ENCODE measurements at places on chromosomes 12 and 14.

DNA sequence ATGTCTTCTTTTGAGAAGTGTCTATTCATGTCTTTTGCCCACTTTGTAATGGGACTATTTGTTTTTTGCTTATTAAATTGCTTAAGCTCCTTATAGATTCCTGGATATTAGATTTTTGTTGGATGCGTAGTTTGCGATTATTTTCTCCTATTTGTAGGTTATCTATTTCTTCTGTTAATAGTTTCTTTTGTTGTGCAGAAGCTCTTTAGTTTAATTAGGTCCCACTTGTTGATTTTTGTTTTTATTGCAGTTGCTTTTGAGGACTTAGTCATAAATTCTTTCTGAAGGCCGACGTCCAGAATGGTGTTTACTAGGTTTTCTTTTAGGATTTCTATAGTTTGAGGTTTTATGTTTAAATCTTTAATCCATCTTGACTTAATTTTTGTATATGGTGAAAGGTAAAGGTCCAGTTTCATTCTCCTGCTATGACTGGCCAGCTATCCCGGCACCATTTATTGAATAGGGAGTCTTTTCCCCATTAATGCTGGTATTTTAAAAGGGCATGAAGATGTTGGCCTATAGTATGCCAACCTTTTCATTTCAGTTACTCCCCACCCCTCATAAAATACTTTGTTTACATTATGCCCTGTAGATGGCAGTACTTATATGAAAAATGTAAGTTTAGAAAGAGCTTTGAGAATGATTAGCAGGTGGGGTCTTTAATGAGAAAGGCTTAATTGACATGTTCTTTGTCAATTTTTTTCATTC, 62.9 kb upstream of the PSMA6 start:
- peak; percentile 30 for DNase-seq

DNA sequence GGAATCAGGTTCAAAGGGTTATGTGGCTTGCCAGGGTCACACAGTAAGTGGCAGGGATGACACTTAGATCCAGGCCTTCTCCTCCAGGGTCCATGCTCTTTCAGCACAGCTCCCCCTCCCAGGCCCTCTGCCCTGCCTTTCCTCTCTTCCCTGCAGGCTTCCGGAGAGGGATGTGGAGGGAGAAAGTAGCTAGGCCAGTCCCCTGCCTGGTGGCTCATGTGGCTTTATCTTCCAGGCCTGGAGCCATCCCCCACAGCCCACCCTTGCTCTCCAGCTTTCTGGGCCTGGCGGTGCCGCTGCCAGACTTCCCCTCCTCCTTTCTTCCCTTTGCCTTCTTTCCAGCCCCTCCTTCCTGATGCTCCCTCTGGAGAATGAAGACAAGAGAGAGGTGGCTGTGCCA, 1.7 kb downstream of the PSMB11 start:
- DNase-seq = no peak

GRCh38 chr12:59444932-59445331, 150.9 kb upstream of the SLC16A7 start:
- DNase-seq = peak; percentile 58

- DNase-seq = peak; percentile 79
Measured at GRCh38 chr12:43336962-43337555, 214.9 kb downstream of the ADAMTS20 start.

DNA sequence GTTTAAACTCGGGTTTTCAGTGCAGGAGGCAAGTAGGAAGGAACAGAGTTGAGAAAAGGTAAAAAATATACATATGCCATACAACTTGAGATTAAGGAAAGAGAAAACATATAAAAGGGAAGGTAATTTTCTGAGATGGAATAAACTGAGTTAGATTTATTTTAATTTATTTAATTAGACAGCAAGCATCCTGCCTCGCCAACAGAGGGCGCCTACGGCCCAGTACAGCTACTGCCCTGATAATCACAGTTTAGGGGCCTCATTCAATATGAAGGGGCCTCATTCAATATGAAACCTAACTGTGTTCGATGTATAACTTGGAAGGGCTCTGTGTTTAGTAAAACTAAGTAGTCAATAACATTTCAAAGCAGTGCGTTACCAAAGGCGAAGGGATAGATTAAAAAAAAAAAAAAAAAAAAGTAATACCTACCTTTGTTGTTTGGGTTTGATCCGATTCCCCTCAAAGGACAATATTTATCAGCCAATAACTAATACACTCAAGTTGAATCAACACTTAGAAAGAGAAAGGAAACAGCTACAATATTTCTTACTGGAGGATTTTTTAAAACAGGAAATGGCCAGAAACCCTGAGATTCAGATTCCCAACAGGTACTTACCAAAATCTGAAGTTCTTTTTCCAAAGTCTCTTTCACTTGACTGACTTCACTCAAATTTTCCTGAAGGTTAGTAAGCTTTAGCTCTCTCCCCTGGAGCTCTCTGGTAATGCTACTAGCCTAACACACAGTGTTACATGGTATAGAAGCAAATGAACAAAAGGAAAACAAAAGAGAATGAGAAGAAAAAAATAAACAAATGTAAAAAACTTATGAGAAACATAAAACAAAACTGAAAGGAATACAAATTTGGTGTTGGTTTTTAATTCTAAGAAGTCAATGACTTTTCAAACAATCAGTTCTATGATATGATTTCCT, 70.0 kb upstream of the VPS33A start:
- DNase-seq = peak; percentile 61

GRCh38 chr14:71388336-71388735, 481.1 kb downstream of the PCNX1 start:
- no peak for DNase-seq

DNA sequence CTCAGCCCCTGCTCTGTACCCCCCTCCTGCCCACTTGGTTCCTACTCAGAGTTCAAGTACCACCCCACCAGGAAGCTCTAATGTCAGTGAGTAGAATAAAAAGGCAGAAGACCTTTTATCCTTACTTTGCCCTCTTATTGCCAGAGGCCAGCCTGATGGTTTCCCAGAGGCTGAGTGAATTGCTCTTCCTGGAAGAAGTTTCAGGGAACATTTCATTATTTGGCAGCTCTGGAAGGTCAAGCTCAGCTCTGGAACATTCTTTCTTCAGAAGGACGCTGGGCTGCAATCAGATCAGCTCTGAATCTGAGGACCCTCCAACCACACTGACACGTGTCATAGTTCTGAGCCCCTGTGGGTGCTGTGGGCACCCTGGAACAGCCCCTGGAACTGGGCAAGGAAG, 188.9 kb downstream of the ETV6 start:
- no peak for DNase-seq

- DNase-seq = no peak
Measured at GRCh38 chr14:36767603-36768281, 106.1 kb downstream of the PAX9 start.

DNA sequence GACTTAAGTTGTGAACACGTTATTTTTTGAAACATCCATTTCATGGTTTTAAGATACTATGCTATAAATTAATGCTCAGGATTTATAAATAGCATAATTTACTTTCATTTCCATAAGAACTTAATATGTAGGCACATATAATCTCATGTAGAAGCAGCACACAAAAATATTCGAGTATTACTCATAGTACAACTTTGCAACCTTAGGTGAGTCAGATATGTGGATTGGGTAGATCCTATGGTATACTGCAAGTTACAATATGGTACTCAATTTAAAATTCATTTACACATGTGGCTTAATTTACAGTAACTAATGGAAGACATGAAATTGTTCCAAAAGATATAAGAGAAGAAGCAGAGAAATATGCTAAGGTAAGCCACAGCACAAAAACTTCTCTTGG, 26.0 kb downstream of the PSMA3 start:
- DNase-seq = no peak

DNA sequence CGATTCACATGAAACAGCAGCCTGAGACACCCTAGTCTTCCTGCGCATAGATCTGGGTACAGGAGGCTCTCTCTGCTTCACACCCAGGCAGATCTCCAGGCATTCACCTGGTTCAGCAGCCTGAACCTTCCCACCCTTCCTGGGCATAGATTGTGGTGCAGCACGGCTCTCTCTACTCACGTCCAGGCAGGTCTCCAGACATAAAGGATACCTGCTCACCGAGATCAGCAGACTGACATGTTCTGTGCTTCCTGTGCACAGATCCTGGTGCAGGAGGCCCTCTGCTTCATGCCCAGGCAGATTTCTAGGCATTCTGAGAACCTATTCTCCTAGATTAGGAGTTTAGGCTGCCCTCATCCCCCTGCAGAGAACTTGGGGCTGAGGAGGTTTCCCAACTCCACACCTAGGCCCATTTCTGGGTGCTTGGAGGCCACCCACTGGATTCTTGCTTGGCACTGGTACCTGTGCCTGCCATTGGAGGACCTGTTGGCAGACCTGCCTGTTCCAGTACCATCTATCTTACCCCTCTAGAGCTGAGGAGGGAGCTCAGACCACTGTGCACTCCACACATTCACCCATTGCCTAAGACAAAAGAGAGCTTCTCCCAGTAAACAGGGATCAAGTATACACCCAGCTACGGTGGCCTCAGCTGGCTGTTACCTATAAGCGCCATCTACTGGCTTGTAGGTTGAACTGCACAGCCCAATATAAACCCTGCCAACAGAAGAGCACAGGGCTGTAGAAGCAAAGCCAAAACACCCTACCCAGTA, 28.0 kb upstream of the GARIN6 start:
- DNase-seq = peak; percentile 31

DNA sequence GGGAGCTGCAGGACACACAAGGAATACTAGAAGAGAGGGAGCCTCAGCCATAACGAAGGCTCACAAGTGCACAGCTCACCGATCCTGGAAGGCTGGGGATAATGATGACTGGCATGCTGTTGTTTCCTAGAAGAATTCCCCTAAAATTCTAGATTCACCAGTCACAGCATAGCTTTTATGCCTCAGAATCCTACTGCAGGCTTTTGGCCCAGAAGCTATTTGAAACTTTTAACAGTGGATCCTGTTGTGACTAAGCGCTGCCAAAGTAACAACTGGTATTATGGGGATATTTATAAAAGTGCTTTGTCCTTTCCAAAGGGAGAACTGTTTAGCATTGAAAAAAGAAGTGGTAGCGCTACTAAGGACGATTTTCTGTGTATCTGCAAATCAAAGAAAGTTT, 214.1 kb upstream of the PELI2 start:
- DNase-seq = no peak

DNA sequence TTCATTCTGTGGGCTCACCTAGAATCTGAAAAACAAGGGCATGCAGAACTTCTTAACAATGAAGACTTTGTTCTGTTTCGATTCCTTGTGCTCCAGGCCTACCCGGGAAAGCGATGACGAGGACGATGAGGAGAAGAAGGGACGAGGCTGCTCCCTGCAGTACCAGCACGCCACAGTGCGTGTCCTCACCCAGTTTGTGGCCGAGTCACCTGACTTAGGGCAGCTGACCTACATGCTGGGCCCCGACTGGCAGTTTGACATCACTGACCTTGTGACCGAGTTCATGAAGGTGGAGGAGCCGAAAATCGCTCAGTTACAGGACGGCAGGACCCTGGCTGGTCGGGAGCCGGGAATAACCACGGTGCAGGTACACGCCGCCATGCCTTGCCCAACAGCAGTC, 585.4 kb downstream of the AACS start:
- no peak for DNase-seq

DNA sequence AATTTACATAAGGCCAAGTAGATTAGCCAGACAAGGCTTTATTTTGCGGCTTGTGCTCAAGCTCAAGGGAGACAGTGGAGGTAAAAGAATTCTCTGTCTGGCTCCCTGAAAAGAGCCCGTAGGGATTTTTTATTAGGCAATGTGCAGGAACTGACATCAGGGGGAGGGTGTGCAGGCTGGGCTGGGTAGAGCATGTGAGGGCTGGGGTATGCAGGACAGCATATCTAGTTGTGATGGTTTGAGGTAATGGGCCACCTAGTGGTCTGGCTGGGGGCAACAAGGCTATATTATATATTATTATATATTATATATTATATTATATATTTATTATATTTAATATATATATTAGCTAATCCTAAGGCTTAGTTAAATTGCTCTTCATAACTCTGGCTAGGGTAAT, 102.1 kb downstream of the TMEM117 start:
- peak; percentile 18 for DNase-seq

- no peak for DNase-seq
Measured at GRCh38 chr12:26467351-26467750, 272.0 kb downstream of the SSPN start.

DNA sequence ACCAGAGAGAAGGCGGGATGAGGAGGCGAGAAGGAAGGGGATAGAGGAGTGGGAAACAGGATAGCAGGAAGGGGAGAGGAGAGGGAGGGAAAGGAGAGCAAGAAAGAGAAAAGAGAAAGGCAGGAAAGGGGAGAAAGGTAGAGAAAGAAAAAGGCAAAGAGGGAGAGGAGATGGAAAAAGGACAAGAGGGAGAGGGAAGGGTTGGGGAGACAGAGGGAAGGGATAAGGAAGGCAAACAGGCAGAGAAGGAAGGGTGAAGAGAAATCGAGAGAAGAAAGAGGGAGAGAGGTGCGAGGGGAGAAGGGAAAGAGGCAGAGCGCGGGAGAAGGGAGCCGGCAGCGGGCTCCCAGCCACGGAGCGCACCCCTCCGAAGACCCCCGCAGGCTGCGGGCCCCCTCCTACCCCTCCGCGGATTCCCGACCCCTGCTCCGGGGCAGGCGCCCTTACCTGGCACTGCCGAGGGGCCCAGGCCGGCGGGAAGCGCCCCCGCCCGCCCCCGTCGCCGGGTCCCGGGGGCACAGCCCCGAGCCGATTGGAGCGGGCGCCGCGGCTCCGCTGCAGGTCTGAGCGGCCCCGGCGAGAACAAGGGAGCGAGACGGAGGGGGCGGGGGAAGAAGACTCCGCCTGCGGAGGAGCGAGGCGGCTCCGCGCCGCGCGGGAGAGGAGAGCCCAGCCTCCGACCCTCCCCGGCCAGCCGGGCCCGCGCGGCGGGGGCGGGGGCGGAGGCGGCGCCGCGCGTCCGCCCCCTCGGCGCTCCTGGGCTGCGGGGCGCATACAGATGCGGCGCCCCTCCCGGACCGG, at the start of gene CDH24:
Gene CDH24 (minus strand): TSS at position 565 of the 801 bp plus-strand sequence. CDS start 1,787 bp downstream, outside the sequence.
- peak; percentile 50 for DNase-seq

GRCh38 chr14:22084393-22085281, 411.0 kb upstream of the OR4E1 start:
- DNase-seq = peak; percentile 76

GRCh38 chr14:58060077-58060476, 91.9 kb downstream of the ARMH4 start:
- no peak for DNase-seq

DNA sequence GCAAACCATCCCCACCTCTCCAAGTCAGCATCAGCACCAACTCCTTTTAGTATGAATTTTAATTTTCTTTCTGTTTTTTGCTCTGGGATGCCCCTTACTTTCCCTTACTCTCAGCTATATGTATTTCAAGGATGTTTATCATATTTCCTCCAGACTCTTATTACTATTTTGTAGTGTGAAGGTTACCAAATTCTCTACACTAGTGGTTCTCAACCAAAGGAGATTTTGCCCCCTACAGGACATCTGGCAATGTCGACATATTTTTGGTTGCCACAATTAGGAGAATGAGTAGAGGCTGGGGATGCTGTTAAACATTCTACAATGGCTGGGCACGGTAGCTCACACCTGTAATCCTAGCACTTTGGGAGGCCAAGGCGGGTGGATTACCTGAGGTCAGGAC, 29.1 kb upstream of the SOS2 start:
- peak; percentile 63 for DNase-seq

- DNase-seq = no peak
Measured at GRCh38 chr12:49296034-49296835, 1.3 kb downstream of the PRPH start.

All from cardiac fibroblast (primary cell).